Stimulated activated CD8-positive, alpha-beta memory T cell treated with anti-CD3 and anti-CD28 coated beads, Interleukin-7, amount 100 ng/mL, for 1 hour (primary cell): ENCODE measurements at places on chromosomes 13 and 19.

DNA sequence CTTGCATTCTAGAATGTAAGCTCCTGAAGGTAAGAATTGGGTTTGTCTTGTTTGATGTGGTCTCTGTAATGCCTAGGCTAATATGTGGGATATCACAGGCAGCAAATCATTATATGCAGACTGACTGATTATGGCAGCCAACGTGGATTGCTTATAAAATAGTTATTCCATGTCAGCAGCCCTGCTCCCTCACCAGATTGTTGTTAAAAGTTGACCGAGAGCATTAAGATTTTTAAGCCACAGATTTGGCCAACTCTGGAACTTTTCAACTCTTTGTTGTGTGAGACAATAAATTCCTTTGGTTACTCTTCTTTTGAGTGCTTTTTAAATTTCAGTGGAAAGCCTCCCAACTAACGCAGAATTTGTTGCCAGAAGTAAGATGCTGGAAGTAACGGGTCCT lies 92.6 kb upstream of the FAM216B start:
- no peak for DNase-seq

DNA sequence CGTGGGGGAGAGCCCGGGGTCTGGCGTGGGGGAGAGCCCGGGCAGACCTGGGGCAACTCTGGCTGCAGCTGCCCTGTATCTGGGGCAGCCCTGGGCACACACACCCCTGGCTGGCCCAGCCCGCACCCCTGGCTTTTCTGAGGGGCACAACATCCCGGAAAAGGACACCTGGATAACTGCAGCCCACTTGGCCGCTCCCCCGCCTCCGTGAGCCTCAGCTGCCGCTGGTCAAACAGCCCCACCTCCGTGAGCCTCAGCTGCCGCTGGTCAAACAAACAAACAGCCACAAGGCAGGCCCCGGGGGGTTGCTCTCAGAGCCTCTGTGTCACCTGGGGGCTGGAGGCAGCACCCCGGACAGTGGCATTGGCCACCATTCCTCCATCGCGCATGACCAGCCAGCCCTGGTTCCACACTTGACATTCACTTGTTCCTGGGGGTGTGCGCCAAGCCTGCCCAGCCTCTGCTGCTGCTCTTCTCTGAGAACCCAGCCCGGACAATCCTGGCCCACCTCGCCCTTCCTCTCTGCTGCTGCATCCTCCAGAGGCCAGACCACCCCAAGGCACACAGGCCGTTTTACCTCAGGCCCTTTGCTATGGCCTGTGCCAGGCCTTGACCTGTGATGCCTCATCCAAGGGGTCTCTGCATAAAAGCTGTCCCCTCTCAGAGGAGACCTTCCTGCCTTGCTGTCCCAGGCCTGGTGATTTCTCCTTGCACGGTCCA lies 19.9 kb downstream of the CEBPG start:
- DNase-seq: no peak

DNA sequence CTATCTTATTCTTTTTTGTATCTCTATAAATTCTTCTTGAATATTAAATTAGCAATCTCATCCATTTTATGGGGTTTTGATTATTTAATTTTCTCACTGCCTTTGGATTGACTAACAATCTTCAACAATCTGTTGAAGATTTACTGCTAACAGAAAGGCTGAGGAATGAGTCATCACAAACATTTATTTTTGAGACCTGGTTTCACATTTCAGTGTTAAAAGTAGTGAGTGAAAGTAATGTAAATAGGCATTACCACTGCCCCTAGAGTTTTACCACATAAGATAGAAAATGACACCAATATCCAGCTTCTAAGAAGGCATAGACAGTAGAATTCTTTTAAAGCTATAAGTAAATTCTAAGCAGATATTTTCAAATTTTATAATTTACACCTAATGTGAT lies 472.8 kb downstream of the OLFM4 start:
- DNase-seq: no peak

DNA sequence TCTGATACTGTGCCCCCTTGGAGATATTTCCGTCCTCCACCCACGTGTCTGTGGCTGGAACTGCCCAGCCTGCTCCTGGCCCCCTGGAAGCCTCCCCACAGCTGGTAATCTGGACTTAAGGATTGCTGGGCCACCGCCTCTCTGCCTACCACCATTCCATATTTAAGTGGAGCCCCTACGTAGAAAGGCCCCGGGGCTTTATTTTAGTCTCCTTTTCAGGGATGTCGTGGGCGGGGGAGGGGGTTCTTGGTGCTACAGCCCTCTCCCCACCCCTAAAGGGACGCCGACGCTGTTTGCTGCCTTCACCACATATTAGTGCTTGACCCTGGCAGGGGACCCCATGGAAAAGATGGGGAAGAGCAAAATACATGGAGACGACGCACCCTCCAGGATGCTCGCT lies 2.7 kb upstream of the NOP53 start:
- no peak for DNase-seq

DNA sequence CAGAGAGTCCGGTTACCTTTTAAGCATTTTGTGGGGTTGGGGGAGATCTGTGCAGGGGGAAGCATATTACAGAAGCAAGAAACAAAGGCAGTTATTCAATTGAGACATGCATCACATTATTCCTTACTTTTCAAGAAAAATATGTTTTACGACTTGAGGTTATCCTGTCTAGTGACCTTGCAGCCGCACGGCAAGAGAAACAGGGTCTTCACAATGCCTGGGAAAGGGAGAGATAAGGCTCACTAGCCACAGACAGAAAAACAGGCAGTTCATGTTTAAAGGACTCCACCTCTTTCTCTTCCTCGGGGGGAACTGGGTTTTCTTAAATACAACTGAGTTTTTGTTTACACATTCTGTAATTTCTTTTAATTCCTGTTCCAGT lies 536 bp upstream of the NCR1 start:
- no peak for DNase-seq

DNA sequence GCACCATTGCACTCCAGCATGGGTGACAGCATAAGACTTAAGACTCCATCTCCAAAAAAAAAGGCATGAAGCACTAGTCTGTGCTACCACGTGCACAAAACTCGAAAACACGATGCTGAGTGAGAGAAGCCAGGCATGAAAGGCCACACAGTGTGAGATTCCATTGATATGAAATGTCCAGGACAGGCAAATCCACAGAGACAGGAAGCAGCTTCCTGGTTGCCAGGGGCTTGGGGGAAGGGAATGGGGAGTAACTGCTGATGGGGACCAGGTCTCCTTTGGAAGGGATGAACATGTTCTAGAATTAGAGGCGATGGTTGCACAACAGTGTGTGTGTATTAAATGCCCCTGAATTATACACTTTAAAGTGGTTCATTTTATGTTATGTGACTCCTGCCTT lies 15.9 kb upstream of the JUND start:
- DNase-seq: no peak

DNA sequence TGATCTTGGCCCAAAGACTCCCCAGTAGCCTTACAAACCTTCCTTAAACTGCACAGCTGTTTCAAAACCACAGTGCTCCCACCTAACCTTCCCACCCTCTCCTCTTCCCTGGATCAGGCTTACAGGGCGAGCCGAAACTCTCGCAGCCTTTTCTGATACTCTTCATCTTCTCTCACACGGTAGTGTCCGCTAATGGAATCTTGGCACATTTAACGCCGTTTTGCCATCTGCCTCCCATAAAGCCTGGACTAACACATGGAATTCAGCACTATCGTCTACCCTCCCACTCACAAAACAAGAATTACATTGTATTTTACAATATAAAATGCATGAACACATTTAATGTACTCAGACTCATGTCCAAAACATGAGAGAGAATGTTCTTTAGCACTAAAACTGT lies 135.9 kb downstream of the RAP2A start:
- no peak for DNase-seq

DNA sequence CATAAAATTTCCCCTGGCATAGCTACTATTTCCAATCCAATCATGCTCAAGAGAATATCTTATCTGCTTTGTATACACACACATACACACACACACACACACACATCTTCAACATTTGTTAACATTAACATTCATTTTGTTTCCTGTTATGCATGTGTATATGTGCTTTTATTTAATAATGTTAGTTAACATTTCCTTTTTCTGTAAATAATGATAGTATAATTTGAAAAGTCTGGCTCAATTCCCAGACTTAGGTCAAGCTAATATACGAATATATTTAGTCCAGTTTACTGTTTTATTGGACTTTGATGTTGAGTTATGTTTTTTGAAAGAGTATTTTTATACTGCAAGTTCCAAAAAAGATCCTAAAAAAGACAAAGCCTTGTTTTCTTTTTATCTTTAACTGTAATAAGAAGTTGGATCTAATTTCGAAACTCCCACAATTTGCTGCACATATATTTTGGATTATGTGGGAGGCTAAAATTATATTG lies 1072.4 kb downstream of the EFNB2 start:
- no peak for DNase-seq

GRCh38 chr19:50423279-50424113 lies 4.8 kb downstream of the SPIB start:
- DNase-seq: no peak

GRCh38 chr19:39407410-39407659 lies 688 bp downstream of the ZFP36 start:
- DNase-seq: no peak

DNA sequence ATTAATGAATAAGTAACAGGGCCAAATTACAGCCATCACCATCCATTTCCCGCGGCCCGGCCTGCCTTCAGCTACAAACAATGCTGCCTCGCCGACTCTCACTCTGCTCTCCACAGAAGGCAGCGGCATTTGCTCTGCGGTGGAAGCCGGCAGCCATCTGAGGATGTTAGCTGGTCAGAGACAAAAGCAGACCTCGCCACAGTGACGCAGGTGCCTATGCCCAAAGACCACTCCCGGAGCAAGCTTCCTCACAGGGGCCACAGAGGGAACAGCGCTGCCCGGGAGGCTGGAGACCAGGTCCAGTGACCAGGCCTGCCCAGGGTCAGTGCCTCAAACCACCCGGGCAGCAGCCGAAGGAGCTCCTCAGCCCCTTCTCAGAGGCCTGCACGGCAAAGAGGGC lies 16.4 kb downstream of the PEPD start:
- DNase-seq: no peak

- DNase-seq: no peak
Measured at GRCh38 chr19:34323433-34324204, 41.4 kb upstream of the GPI start.

- no peak for DNase-seq
Measured at GRCh38 chr13:83450591-83450990, 431.7 kb downstream of the SLITRK1 start.

GRCh38 chr13:35354285-35354684 lies 122.2 kb downstream of the MAB21L1 start:
- DNase-seq: no peak

DNA sequence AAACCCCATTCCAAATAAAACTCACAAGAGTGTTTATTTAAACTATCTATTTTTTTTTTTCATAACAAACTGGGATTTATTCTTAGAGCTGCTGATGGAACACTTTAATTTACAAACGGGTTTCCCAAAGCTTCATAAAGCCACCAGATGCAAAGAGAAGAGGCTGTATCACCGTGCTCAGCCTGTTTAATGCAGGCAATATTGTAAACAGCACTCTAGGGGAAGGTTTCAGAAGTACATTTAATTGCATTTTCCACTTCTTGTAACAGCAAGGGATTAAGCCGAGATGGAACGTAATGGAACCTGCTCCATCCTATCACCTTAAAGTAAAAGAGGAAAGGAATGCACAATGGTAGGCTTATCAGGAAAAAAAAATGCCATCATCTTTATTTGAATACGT lies 550.6 kb upstream of the ARGLU1 start:
- DNase-seq: no peak

GRCh38 chr13:76106763-76107162 lies 470.6 kb downstream of the LMO7 start:
- no peak for DNase-seq

- no peak for DNase-seq
Measured at GRCh38 chr13:44389060-44389666, 15.5 kb downstream of the SERP2 start.

DNA sequence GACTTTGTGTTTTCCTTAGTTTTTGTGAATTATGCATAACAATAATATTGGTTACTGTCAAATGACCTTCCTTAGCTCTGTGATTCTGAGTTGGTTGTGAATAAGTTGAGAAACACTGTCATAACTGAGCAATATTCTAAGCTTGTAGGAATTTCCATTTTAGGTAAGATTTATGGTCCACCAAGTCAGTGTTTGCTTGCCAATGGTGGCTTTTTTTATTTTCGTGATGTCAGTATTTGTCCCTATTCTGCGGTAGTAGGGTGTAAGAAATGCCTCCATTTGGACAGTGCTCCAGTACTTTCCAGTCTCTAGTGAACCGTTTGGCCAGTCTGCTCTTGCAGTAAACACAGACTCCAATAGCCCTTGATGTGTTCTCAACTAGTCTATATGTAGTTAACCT lies 94.7 kb downstream of the FRY start:
- no peak for DNase-seq

- no peak for DNase-seq
Measured at GRCh38 chr13:41645331-41645730, 188.0 kb downstream of the RGCC start.
